Stimulated activated CD8-positive, alpha-beta memory T cell treated with anti-CD3 and anti-CD28 coated beads, Interleukin-2, amount 100 ng/mL, for 48 hours (primary cell): ENCODE measurements at places on chromosomes 12 and 14.

DNA sequence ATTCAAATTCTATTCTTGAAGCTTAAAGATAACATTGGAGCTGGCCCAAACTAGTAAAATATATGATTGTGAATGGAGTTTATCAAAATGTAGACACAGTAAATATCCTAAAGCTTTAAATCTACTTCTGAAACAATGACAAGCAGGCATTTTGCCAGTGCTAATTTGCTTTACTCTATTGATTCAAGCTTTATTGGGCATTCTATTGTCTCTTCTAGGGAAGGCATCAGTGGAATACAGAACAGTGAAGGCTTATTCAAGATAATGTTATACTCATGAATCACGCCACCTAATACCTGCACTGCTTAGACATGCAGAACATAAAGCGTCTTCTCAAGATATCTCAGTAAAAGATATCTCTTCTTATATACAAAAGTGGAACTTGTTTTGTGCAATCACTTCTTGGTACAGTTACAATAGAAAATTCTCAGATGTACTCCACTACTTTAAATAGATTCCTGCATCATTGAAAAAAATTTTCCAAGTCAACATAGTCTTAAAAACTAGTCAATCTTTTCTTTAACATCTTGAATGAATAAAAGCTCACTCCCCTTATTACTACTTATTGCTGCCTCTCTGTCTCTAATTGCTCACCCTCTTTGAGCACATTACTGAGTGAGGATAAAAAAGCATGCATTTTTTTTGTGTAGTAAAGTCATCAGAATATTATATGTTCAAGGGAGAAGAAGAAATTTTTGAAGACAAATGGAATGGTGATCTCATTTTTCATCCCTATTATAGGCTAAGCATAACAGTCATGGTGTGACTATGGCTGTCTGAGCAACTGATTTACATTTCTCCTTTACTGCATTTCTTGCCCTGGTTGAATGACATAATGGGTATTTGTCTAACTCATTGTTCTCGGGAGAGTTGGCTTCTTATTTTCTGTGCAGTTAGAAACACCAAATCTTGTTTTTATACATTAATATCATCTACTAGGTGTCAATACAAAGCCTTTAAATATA lies 98.0 kb upstream of the E2F7 start:
- DNase-seq = no peak

DNA sequence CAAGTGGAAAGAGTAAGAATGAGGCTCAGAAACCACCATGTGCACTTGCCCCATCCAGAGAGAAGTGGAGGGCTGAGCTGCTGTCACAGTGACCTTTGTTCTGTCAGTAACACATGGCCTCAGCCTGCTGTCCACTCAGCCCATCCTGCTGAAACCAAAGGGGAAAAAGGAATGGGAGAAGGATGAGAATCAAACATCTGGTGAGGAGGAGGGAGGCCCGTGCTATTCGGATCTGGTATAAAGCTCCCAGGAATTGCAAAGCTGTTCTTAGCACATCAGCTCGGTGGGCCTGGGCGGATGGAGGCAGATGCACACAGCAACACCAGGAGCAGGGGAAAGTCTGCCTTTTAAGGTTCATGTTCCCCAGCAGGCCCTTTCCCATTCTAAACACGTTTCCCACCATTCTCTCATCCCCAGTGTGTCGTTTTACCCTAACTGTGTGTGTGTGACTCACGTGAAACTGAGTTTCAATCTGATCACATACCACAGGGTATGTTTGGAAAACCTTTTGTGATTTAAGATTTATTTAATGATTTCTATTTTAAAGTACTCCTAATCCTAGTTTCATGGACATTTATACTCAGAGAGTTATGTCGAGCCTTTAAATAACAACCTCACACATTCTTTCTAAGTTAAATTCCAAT lies 36.8 kb downstream of the RTRAF start:
- no peak for DNase-seq

DNA sequence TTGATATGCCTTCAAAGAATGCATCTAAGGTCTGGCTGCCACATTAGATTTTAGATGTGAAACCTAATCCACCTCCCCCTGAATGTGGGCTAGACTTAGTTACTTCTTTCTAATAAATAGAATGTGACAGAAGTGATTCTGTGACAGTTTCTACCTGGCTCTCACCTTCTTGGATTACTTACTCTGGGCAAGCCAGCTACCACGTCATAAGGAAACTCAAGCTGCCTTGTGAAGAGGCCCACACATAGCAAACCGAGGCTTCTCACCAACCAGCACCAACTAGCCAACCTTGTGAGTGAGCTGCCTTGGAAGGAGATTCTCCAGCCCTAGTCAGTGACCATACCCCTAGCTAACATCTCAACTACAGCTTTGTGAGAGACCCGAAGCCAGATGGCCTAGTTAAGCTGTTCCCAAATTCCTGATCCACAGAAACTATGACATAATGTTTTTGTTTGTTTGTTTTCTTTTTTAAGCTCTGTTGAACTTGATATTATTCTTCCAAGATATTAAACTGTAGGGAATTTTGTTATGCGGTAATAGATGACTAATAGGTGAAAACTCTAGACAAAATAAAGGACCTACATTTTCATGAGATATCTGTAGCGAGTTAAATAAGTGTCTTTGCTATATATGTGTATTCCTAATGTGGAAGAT lies 6.2 kb downstream of the GPR19 start:
- no peak for DNase-seq

DNA sequence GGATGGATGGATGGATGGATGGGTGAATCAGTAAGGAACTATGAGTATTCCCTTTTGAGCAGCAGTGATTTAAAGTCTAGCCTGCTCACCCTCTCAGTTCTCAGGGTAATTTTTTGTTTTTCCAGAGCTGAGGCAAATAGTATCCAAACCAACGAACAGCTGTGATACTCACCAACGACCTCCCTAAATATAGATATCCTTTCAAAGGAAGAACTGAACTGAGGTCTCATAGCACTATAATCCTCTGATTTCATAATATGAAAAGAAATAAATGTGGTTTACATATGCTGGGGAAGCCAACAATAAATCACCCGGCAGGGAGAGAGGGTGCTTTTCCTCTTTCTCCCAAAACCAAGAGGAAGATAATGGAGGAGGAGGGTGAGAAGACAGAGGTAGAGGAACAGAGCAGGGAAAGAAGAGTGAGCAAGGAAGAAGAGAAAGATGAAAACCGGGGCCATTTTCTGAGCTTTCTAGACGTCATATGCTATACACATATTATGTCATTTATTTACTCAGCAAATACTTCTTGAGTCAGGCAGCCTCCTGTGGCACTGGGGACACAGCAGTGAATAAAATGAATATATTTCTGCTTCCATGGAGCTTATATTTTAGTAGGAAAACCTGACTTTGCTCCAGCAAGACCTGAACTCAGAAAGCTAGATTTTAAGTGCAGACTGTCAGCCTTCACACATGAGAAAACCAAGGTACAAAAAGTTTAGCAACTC lies 710.7 kb upstream of the TBX3 start:
- no peak for DNase-seq

DNA sequence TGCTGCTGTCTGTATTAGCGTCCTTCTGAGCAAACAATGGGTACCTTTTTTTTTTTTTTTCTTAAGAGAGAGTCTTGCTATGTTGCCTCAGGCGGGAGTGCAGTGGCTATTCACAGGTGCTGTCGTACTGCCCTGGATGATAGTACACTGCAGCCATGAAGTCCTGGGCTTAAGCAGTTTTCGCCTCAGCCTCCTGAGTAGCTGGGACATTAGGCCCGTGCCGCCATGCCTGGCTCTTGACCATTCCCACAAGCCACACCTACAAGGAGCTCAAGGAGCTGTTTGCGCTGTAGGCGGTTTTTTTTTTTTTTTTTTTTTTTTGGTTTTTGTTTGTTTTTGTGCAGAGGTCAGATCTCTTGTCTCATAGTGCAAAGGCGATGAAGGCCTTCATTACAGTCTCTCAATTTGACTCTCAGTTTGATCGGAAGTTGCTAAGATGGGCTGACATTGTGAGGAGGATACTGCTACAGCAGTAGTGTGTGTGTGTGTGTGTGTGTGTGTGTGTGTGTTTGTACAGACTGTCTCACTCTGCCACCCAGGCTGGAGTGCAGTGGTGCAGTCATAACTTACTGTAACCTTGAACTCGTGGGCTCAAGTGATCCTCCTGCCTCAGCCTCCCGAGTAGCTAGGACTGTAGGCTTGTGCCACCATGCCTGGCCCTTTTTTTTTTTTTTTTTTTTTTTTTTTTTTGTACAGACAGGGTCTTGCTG lies 34.2 kb downstream of the TRAF3 start:
- DNase-seq = no peak

DNA sequence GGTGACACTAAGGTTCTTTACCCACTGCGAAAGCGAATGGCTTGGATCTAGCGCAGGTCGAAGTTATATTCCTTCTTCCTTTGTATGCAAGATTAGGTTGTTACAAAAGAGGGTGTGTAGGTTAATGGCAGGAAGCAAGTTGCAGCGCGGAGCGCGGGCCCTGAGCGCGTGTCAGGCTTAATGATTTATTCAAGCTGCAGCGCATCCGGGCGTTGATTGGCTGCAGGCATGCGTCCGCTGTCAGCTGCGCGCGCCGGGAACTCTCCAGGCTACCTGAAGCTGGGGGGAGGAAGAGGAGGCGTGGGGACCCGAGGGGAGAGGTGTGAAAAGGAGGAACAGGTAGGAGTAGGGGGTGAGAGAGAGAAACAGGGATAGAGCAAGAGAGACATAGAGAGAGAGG lies 7.4 kb downstream of the ASCL1 start:
- DNase-seq = no peak

DNA sequence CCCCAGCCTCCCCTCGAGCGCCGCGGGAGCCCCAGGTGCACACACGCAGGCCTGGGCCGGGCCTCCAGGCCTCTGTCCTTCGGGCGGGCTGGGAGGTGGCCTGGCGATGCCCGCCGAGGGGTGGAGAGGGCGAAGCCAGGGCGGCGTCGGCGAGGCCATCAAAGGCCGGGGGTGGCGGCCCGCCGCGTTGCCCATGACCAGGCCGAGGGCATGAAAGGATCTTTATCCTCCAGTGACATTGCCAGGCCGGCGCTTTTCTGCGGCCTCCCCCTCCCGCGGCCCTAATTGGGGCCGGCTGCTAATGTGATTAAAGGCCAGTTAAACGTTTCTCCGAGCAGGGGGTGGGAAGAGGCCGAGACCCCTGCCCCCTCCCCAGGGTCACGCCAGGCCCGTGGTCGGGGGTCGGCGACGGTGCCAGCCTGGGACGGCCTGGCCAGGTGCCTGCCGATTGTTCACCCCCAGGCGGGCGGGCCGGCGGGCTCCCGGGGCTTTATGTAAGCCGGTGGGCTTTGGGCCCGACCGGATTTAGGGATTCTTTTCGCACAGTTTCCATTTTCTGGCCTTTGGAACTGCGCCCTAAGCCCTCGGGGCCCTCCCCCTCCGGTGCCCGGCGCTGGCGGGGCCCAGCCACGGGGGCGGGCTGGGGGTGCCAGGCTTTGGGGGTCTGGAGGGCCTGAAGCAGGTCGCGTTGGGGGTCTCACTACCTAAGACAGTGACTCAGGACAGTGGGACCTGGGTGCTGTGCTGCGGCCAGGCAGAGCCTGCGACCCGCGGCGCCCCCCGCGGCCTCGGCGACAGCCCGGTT lies 103.2 kb upstream of the DIO3 start:
- no peak for DNase-seq

- DNase-seq = no peak
Observed at GRCh38 chr14:22821193-22822015, 6.2 kb upstream of the SLC7A7 start.

DNA sequence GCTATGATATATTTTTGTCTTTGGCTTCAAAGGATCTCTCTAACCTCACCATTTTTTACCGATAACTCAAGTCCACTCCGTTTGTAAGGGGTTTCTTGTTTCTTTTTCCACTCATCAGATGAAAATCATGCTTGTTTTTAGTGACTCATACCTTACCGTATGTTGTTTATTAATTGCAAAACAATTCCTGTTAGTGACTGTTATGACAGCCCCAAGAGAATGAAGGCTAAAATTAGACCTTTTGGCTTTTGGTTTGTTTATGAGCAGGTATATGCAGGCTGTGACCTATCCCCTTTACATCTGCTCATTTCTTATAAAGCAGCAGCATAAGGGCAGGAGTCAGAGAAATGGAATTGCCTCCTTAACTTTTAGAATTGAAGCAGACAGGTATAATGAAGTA lies 319.8 kb downstream of the CEP128 start:
- DNase-seq = no peak

DNA sequence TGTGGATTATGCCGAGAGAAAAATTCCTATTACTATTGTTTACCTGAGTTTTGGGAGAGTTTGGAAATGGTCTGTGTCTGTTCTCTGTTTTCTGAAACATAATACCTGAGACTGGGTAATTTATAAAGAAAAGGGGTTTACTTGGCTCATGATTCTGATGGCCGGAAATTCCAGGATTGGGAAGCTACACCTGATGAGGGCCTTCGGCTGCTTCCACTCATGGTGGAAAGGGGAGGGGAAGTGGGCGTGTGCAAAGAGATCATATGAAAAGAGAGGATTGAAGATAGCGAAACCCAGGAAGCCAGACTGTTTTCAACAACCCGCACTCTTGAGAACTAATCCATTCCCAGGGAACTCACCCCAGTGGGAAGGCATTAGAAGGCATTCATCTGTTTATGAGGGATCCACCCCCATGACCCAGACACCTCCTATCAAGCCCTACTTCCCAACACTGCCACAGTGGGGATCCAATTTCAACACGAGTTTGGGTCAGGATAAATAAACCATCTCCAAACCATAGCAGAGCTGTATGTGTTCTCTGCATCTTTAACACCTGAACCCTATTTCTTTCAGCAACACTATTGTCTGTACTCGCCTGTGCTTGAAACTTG lies 51.1 kb downstream of the APAF1 start:
- DNase-seq = no peak

DNA sequence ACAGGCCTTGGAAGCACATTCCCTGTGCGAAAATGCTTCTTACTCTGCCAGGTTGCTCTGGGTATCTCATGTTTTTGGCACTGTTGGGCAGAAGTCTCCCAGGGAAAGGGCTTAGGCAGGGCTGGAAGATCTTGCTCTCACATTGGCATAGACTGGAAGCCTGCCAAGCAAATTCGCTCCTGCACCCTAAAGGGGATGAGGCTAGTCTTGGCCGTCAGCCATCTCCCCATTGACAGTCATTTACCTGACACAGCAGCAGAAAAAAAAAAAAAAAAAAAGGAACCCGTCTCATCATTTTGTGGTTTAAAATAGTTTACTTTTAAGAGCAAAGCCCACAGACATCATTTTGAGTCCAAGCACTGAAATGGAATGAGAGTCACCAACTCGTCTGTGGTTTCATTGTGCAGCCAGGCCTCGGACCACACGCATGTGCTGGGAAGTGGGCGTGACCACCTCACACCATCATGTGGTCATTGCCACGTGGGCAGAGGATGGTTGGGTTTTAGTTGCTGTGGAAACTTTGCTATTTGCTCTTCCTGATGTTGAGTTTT lies 84.8 kb downstream of the NRXN3 start:
- peak; percentile 39 for DNase-seq

DNA sequence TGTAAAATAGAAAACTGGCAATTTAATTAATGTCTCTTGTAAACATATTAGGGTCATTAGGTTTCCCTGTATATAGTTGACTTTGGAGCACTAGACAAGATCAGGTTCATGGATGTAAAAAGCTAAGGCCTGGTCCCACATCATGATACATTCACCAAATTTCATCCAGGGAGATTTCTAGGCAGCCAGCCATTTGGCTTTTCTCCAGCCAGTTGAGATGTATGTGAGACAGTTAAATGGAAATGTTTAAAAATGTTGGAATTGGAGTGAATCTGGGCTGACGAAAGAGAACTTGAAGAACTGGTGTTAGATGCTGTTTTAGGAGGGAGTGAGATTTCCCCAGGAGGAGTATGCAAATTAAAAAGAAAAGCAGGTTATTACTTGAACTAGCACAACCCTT lies 41.8 kb upstream of the CLEC14A start:
- no peak for DNase-seq
